ENCODE measurements at places on chromosomes 1 and 21.

GRCh38 chr1:115606305-115606704 is 35.5 kb upstream of the VANGL1 start:
- no peak for DNase-seq

DNA sequence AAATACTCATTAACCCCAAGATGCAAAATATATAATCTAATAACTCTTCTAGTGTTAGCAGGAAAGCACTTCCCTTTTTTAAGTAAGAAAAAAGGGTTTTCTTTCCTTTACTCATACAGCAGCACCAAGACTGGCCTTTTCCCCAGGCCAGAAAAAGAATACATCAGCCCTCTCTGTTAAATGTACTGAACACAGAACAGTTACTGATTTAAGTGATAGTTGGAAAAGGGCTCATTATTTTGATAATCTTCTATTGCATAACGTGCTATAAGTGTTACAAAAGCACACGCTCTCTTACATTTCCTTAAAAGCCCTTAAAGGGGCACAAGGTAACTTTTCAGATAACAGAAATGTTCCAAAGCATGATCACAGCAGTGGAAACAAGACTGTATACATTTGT is 142.9 kb downstream of the TIAM1 start:
- DNase-seq: no peak

DNA sequence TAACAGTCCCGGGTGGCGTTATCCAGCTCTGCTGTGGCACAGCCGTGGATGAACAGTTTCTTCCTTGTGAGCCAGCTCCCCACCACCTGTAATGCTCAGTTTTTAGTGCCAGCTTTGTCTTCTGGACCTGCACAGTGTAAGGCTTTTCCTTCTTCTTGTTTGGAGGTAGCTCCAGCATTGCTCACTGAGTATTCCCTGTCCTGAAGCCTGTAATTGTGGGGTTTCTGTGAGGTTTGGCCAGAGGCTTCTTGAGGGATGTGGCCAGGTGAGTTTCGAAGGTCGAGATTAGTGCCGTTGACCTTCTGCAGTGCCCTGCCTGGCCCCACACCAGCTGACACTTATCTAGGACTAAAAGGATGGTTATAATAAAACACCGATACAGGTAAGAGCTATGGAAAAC is 75.0 kb downstream of the PBX1 start:
- no peak for DNase-seq

GRCh38 chr1:103960045-103960444 is 210.3 kb downstream of the AMY1C start:
- DNase-seq: no peak

GRCh38 chr1:162667381-162668080 is 35.3 kb downstream of the DDR2 start:
- DNase-seq: no peak

DNA sequence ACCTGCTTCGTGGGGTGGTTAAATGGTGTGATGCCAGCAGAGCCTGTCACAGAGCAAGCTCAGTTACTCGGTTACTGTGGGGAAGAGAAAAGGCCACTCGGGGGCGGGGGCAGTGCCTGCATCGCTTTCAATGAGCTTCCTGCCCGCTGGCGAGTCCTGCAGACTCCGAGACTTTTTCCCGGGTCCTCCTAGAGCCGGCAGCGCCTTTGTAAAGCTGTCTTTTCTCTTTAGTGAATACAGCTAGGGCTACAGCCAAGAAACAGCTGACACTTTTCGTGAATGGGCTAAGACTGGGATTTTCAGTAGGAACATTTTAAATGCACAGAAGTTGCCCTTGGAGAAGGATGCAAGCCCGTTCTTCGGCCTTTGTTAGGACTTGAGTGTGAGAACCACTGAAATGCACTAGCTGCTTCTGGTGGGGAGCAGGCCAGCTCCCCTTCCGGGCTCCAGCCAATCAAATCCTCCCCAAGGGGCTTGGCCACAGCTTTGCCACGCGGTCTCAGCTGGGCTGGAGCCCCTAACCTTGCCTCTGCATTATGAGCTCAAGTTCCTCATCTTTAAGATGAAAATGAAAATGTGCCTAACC is 23.4 kb upstream of the EFHD2 start:
- DNase-seq: no peak

- no peak for DNase-seq
These were observed 326.6 kb downstream of the CAMTA1 start for GRCh38 chr1:7111853-7112252.

DNA sequence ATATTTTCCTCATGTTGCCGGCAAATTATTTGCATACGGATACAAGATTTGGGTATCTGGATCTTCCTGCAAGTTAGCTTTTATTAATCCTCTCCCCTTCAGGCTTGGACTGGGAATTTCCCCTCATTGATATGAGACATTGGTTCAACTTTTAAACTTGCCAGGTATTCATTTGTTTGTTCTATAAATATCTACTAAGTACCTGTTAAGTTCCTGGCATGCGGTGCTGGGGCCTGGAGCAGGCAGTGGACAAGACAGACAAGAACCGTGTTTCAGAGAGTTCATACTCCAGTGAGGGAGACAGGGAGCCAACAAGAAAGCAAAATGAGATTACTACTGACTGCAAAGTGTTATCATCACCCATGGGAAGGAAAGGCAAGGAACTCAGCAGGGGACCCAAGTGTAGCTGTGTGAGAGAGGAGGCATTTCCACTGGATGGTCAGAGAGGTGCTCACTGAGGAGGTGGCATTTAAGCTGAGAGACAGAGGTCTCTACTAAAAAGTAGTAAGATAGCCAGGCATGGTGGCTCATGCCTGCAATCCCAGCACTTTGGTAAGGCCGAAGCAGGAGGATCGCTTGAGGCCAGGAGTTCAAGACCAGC is 39.1 kb upstream of the FHAD1 start:
- DNase-seq: no peak

DNA sequence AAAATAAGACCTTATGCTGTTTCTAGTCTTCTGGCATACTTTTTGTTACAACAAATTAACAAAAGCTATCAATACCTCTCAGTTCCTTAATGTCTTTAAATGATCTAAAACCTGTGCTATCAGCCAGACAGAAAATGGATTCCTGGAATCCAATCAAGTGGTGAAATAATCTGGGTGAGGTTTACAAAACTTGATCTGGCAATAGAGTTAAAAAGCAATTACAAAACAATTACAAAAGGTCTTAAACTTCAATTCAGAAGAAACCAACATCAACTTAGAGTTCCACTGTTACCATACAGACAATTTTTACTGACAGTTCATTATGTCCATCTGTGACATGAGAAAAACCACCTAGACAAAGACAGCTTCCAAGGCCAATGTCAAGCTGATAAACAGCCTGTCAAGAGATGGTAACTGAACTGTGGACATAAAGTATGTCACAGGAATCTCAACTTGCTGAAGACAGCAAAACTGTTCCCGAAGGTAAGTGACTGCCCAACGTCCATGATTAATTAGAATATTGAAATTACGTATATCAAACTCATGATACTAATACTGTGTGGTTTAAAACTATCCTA is 17.4 kb downstream of the ZZZ3 start:
- no peak for DNase-seq

GRCh38 chr1:30664103-30664755 is 59.2 kb downstream of the MATN1 start:
- no peak for DNase-seq

- DNase-seq: no peak
These were observed 15.0 kb downstream of the HTR6 start for GRCh38 chr1:19679691-19680090.

DNA sequence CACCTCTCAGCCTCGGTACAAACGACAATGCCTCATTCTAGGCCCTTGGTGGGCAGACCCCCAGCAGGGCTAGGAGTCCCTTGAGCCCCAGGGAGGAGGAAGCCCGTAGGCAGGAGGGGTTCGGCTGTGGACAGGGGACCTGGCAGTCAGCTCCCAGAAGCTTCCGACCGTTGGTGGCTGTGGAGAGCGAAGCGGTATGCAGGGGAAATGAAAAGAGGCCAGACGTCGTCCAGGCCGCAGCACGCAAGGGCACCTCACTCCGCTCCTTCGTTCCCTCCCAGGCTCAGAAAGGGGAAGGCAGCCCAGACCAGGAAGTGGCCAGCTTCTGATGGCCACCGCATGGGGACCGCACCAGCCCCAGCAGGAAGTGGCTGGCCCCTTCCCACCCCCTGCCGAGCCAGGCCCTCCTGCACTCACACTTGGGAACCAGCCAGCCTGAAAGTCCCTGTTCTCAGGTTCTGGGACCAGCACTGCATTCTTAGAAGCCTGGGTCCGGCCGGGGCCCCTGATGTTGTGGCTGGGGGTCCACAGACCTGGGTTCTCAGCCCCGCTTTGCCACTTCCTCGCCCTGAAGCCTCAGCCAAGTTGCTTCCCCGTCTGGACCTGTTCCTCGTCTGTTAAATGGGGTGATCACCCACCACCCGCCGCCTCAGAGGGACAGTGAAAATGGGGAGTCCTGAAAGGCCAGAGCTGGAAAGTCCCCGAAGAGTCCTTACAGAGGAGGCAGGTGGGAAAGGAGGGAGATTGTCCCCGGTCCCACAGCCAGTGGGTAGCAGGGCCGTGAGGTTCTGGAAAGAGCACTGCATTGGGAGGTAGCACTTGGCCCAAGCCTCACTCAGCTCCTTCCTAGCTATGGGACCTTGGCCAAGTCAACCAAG is 104.0 kb upstream of the RUNX3 start:
- no peak for DNase-seq

- no peak for DNase-seq
These were observed 6.0 kb upstream of the VASH2 start for GRCh38 chr1:212944229-212944901.

- no peak for DNase-seq
These were observed 342.1 kb upstream of the NR5A2 start for GRCh38 chr1:199685369-199685768.

DNA sequence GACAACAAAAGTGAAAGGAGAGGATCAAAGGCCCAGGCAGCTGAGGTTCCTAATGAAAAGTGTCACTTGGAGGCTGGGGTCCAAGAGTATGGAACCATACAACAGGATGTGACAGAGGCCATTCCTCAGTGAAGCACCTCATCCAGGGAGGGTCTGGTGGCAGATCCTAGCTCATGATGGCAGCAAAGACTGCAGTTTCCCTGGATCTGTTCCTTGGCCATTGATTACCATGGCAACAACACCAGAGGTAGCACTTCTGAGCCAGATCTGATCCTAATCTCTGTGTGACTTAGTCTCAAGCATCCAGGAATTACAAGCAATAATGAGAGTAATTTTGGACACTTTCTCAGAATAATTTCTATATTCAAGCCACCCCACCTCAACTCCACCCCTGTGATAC is 12.9 kb downstream of the FAM177B start:
- no peak for DNase-seq

DNA sequence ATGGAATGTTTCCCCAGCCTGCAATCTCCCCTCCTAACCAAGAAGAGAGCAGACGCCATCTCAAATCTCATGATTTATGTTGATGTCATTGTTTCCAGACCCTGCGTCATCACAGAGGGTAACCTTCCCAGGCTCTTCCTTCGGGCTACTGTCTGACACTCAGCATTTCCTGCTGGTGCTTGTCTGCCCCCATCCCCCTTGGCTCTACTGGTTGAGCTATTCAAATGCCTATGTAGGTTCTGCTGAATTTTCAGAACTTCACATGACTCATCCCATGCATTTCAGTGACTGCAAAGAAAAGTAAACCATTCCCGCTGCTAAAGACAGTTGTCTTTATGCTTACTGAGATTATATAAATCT is 24.8 kb upstream of the ITPKB start:
- DNase-seq: no peak

- DNase-seq: no peak
These were observed 19.6 kb downstream of the SPATA45 start for GRCh38 chr1:212827831-212828278.

- DNase-seq: no peak
These were observed 235.3 kb downstream of the PRDM2 start for GRCh38 chr1:13935336-13935735.

GRCh38 chr1:154553056-154554030 is 5.1 kb downstream of the UBE2Q1 start:
- no peak for DNase-seq

GRCh38 chr1:7623842-7624241 is 147.3 kb upstream of the VAMP3 start:
- no peak for DNase-seq

DNA sequence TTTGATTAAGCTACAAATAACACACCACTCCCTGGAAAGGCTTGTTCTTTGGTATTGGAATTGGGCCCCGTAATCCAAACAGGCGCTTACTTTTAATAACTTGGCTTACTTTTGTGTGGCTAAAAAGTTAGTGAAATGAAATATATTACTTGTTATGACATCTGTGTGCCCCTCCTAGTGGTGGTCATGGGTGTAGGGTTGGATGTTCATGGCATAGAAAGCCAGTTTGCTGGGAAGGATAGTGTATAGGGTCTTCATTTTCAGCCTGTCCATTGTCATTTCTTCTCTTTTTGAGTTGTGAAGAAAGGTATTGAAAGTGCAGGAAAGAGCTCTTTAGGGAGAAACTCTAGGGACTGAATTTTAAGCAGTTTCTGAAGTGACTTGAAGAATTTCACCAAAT is 5.9 kb downstream of the CDC14A start:
- no peak for DNase-seq

GRCh38 chr1:112470966-112471365 is 37.8 kb upstream of the WNT2B start:
- DNase-seq: no peak

GRCh38 chr1:193476748-193477147 is 290.3 kb upstream of the B3GALT2 start:
- no peak for DNase-seq
